HT1080 (cell line): ENCODE measurements at places on chromosomes 12 and 14. TPM values are rescaled to one million over a fixed set of nuclear protein-coding genes. Genes with fewer than 3 reads are reported as not detected.

MANSC4 gene
- not detected in 2 replicates for total RNA-seq

KRT77 gene
- total RNA-seq: not detected in 2 replicates

ZNF385A gene
- total RNA-seq: 4.0 and 5.4 TPM in 2 replicates

ABCB9 gene
- 23.0 and 32.8 TPM in 2 replicates for total RNA-seq

HOXC12 gene
- total RNA-seq: not detected in 2 replicates

WNT1 gene
- not detected in 2 replicates for total RNA-seq

LRP1-AS gene
- total RNA-seq: not detected in 2 replicates

GRCh38 chr14:90034156-90034555 lies 27.6 kb upstream of the KCNK13 start:
- no peak for DNase-seq

DNA sequence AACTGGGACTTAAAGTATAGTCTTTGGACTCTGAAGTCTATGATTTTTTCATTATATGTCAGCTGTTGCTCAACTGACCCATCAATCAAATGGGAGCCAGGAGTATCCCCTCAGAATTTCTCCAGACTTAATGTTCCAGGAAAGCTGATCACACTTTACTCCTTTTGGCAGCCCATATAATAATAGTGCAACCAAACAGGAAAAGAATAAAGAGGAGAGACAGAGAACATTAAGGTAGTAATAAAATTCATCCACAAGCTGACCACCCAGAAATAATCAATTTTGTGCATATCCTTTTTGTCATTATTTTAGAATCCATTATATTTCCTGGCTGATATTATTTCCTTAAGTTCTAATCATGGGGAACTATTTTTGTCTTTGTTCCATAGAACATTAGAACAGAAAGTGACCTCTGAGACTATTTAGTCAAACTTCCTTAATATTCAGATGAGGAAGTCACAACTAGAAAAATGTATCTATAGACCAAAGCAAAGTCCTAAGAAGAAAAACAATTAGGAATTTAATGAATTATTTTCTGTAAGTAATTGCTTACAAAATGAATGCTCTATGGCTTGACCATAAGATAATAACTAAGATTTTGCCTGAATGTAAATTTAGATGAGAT lies 238.1 kb upstream of the SEL1L start:
- no peak for DNase-seq

GRCh38 chr12:118984161-118984943 lies 3.0 kb downstream of the SRRM4 start:
- DNase-seq: no peak

- DNase-seq: peak; percentile 3
Measured at GRCh38 chr12:15477761-15478160, 155.5 kb downstream of the PTPRO start.

DNA sequence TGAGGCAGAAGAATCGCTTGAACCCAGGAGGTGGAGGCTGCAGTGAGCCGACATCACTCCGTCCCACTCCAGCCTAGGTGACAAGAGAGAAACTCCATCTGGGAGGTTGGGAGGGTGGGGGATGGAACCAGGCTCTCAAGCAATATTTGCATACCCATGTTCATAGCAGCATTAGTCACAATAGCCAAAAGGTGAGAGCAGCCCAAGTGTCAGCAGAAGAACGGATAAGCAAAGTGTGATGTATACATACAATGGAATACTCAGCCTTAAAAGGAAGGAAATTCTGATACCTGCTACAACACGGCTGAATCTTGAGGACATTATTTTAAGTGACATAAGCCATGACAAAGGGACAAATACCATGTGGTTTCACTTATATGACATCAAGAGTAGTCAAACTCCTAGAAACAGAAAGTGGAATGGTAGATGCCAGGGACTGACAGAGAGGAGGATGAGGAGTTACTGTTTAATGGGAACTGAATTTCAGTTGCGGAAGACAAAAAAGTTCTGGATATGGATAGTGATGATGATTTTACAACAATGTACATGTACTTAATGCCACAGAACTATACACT lies 11.6 kb downstream of the DAD1 start:
- no peak for DNase-seq

DNA sequence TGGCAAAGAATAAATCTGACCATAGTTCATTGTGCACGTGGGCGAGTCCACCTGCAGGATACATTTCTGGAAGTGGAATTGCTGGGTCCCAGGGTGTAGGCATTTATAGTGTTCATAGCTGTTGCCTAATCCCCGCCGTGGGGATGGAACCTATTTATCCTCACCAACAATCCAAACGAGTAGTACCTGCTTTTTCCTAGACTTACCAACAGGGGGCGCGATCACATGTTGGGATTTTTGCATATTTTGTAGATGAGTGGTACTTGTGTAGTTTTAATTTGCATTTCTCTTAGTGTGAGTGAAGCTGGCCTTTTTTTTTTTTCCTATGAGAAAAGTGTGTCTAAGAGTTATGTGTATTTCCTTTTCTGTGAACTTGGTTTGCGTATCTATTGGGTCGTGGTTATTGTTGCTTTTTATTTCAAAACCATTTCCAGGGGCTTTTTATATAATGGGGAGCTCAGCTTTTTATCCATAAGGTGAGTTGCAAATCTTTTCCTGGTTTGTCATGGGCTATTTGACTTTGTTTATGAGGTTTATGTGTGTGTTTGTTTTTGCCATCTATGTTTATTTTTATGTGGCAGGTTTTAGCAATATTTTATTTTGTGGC lies 67.2 kb downstream of the CCDC92 start:
- peak; percentile 81 for DNase-seq

DNA sequence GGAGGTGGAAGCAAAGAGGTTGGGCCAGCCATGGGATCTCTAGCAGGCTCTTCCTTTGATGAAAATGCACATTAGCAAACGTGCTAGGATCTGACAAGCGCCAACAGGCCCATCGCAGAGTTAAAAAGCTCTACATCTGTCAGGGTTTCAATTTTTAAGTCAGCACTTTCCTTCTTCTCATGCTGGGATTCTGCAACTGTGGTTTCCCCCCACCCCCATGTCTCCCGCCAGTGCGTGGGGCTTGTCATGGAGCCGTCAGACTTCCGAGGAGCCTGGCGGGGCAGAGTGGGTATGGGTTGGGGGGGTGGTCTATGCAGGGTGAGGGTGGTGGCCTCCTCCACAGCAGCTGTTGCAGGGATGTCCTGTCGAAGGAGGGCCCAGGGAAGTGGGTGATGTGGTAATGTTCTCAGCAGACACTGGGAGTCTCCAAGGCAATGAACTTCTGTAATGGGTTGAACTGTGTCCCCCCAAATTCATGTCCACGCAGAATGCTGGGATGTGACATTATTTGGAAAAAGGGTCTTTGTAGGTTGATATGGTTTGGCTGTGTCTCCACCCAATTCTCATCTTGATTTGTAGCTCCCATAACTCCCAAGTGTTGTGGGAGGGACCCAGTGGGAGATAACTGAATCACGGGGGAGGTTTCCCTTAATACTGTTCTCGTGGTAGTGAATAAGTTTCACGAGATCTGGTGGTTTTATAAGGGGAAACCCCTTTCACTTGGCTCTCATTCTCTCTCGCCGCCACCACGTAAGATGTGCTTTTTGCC lies 115.2 kb upstream of the MAP1LC3B2 start:
- DNase-seq: no peak

- no peak for DNase-seq
Measured at GRCh38 chr14:75742867-75743266, 81.8 kb downstream of the TTLL5 start.

GRCh38 chr12:101967506-101967905 lies 90.1 kb downstream of the DRAM1 start:
- DNase-seq: no peak

DNA sequence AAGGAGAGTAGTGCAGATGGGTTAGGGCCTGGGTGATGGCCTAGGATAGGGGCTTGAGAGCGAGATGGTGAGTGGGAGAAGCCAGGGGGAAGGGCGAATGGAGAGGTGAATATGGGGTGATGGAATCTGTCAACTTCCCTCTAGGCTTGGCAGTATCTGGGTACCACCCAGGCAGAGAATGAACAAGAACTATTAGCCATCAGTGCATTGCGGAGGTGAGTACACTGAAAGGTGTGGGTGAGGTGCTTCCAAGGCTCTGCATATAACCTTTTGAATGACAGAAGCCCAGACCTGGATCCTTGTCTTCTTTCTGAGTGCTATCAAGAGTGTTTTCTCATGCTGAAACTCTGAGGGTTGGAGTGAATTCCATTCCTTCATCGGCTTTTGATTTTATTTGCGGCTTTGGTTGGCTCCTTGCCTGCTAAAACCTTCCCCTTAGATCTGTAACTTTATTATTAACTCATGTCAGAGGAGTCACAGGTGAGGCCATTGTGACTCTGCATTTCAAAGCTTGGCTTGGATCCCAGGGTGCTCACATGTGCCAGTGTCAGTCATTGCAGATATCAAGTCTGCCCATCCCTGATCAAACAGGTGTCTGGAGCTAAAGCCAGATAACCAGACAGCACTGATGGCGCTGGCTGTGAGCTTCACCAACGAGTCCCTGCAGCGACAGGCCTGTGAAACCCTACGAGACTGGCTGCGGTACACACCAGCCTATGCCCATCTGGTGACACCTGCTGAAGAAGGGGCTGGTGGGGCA lies 18.6 kb downstream of the PEX5 start:
- DNase-seq: no peak

DNA sequence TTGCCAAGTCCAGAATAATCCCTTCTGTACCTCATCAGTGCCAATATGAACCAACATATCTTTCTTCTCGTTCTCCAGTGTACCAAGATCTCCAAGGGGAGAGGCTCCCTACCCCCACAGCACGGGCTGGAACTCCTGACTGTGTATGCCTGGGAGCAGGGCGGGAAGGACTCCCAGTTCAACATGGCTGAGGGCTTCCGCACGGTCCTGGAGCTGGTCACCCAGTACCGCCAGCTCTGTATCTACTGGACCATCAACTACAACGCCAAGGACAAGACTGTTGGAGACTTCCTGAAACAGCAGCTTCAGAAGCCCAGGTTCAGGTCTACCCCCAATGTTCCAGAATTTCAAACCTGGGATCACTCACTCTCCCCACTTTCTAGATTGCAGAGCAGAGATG lies 10.5 kb upstream of the OAS2 start:
- no peak for DNase-seq

DNA sequence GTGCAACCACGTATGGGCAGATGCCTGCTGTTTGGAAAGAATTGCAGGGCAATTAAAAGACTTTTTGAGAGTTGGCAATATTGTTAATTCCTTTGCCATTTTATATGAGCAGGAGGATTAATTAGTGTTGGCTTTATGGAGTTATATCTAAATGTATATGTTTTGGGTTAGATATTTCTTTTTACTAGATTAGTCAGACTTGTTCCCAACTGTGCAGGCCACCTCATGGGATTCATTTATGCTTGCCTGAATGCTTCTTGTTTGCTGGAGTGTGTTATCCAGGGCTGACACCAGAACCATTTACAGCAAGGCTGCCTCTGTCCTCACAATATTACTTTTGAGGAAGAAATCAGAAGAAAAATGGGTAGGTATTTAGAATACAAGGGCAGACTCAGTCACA lies 192.5 kb downstream of the KTN1 start:
- no peak for DNase-seq

DNA sequence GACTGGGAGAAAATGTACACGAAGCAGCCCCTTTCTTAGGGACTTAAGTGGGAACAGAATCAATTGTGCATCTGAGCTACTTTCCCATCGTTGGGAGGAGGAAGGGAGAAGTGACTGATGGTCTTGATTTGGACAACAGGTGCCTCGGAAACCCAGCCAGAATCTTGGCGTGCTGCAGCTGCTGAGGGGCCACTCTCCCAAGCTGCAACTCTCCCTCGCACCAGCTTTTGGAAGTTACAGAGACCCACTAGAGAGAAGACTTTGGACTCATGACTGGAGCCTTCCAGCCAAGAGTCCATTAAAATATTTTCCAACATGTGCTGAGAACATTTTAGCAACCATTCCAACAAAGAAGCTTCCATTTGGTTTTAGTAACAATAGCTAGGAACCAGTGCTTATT lies 52.3 kb downstream of the GNS start:
- no peak for DNase-seq

- no peak for DNase-seq
Measured at GRCh38 chr12:107374161-107374840, 281.0 kb upstream of the CRY1 start.

DNA sequence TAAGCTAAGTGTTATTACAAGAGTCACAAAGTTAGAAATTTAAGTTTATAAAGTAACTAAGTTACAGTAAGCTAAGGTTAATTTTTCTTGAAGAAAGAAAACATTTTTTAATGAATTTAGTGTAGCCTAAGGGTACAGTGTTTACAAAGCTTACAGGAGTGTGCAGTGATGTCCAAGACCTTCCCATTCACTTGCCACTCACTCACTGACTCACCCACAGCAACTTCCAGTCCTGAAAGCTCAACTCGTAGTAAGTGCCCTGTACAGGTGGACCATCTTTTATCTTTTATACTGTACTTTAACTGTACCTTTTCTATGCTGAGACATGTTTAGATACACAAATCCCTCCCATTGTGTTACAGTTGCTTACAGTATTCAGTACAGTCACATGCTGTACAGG lies 60.9 kb upstream of the TMEM263 start:
- DNase-seq: no peak

DNA sequence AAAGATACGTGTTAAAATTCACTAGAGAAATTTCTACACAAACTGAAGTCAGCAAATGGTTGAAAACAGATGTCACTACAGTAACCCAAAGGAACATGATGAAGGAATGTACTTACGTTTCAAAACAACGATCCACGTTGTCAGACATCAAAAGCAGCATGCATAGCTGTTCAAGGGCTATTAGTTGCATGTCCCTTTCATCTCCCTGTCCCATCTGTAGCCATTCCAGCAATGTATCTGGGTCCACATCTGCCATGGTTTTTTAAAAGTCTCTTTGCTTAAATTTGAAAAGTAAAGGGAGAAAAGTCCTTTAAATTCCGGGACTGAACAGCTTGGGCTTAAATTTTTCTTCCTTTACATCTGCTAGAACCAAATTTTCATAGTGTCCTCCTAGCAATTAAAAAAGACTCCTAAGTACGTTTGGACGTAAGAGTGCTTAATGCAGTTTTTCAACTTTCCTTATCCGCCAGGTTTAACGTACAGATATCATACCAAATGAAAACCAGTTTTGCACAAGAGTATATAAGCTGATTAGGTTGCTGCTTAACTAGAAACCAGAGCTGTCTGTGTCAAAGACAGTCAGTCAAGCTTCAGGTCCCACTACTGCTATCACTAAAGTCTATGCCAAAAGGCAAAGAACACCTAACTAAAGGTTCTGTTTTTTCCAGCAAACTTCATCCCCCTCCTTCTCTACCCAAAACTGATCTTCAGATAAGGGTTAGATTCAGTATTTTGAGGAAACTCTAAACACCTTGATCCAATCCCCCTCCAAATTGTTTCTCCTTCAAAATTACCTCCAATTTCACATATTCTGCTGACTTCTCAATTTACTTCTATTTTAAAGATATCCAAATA lies 1.7 kb downstream of the HECTD1 start:
- peak; percentile 33 for DNase-seq

DNA sequence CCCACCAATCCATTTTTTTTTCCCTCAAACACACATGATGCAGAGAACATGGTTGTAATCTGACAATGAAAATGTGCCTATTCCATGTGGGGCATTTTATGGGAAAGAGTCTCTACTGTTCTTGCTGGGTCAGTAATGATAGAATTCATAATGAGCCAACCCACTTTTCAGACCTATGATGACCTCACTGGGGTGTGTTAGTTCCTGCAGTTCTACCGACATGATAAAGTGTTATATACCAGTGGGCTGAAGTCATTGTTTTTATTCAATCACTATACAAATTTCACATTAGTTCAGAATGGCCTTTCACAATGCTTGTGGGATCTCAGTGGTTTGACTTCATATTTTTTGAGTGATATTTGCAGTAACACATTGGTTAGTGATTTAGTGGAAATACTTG lies 47.5 kb downstream of the PPFIBP1 start:
- peak; percentile 88 for DNase-seq

GRCh38 chr12:6959058-6959804 lies 8.1 kb downstream of the PTPN6 start:
- DNase-seq: no peak

GRCh38 chr12:54304187-54304810 lies 3.5 kb upstream of the NFE2 start:
- DNase-seq: no peak
